ENCODE measurements at places on chromosomes 7 and 10.

GRCh38 chr7:120865191-120865981, 7.4 kb upstream of the TSPAN12 start:
- DNase-seq, result no peak

- DNase-seq, result no peak
These were observed 36.5 kb downstream of the ZMIZ1 start for GRCh38 chr10:79105150-79105739.

DNA sequence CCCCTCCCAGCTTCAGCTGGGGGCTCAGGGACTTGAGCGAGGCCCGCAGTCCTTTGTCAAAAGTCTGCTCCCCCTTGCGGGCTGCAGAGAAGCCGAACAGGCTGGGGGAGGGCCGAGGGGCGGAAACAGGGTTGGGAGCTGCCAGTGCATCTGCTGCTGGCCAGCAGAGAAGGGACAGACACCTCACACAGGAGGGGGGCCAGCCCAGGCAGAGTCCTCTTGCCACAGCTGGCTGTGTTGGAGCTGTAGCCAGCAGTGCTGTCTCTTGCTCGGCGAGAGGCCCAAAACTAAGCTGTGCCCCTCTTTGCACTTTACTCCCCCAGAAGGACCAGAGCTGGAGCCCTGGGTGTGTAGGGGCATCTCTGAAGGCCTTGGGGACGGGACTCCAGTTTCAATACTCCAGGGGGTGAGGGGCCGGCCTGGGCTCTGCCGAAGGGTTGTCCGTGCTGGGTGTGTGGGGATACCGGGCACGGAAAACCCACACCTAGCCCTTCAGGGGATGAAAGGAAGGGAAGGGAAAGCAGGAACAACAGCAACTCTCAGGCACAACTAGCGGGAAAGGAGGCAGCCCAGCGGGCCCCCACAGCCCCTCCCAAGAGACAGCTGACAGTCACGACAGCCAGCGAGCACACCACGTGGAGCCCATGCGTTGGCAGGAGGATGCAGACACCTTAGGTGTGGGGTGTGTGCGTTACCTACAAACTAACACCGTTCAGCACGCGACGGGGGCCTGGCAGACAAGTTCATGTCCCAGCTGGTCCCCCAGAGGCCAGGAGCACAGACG, 17.8 kb downstream of the YKT6 start:
- no peak for DNase-seq

DNA sequence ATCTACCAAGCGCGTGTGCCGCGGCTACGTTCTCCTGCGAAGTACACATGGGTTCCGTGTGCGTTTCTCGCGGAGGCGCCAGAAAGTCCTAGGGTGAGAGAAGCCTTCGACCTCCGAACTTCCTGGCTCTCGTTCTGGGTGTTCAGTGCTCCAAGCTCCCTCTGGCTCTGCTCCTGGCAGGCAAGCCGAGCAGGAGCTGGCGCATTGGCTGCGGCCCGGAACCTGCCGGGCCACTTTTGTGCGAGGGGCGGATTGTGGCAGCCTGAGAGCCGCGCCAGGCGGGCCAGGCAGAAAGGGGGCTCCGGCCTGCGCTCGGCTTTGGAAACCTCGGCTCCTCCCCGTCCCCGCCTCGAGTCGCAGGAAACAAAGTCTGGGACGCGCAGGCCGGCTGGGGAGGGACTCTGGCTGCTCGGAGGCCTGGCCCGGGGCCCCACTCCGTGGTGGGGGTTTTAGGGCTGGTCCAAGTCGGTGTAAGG, 9.6 kb downstream of the EMX2 start:
- peak; percentile 59 for DNase-seq

Data from dorsolateral prefrontal cortex (tissue), 122 donors.